Pulmonary artery endothelial cell (primary cell): ENCODE measurements at places on chromosomes 12 and 14. TPM values are rescaled to one million over a fixed set of nuclear protein-coding genes. Genes with fewer than 3 reads are reported as not detected.

DNA sequence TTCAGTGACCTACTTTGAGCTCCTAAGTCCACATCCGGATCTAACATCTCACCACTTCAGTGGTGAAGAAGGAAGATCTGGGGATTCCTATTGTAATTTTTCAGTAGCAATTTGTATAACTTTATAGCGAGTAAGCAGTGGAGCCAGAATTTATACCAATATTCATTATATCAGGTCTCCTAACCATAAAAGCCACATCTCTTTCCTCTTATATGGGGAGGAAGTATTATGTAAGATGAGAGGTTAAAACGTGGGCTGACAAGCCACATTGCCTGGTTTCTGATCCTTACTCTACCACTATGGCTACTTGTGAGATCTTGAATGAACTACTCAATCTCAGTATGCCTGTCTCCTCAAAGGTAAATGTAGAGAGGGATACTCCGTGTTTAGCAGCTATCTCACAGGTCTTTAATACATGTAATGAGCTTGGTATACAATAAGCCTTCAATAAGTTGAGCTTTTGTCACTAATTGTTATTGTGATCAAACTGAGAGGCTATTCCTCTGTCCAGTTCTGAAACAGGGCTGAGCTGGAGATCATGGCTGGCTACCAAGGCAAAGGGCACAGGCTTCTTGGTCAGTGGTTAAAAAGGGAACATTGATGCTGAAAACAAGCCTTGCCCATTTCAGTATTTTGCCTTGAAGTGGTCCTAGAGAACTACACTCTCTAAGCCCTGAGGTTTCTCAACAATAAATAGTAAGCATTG is 3.3 kb upstream of the TMEM117 start:
- no peak for DNase-seq

The CEP290 gene
- total RNA-seq: 9.4 and 16.1 TPM in 2 replicates

The KCNC2 gene
- total RNA-seq: not detected in 2 replicates

GRCh38 chr14:56331592-56332216 is 213.5 kb downstream of the PELI2 start:
- DNase-seq: no peak

The SIVA1 gene
- total RNA-seq: 87.3 and 95.4 TPM in 2 replicates
